ENCODE measurements at places on chromosomes 13 and 19. TPM values are rescaled to one million over a fixed set of nuclear protein-coding genes. Genes with fewer than 3 reads are reported as not detected.
A peak's percentile ranks its signal among the peaks of the same experiment; 100 is the strongest.

DNA sequence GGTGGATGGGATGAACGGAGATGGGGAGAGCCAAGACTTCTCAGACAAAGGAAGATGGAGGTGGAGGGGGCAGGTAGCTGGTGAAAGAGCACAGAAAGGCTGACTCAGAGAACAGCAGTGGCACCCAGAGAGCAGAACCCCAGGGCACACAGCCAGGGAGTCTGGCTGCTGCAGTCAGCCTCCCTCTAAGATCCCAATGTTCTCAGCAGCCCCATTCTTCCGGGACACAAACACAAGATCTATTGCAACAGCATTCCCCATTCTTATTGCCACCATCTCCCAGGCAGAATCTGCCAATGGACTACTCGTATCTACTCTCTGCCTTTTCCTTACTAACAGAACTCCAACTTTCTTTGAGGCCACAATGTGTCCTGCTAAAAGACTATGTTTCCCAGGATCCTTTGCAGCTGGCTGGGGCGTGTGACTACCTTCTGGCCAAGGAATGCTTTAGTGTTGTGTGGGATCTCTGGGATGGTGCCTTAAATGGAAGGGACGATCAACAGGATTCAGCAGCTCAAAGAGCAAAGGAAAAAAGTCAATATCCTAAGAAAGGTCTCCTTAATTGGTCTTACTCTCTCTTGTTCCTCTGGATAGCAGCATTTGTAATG, 7.5 kb downstream of the THAP8 start:
- DNase-seq, result no peak

- no peak for DNase-seq
Observed at GRCh38 chr19:34034318-34034846, 137.9 kb upstream of the LSM14A start.

DNA sequence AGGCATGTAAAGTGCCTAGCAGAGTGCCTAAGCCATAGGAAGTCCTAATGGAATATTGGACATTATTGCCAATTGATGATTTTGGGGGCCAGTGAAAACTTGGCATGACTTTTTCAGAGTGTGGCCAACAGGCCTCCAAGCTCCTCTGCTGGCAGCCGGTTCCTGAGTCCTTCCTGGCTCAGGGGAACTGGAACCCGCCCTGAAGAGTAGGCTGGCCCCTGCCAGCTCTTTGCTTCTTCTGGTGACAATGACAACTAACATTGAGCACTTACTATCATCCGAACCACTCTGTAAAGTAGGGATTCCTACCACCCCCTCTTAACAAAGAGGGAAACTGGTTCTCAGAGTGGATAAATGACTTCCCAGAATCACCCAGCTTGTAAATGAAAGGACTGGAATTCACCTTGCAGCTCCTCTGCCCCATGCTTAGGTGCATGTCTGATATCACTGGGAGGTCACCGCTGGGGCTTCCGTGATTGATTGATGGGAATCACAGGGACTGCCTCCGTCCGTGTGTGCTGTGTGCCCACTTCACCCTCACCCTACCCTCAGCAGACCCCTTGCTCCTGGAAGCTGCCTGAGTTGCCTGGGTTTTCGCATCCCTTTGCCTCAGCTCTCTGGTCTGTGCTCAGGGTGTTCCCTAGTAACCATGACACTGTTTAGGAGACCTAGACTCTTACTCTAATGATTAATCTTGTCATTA, 50.6 kb downstream of the TNFRSF19 start:
- no peak for DNase-seq

GRCh38 chr13:113077566-113077952, 28.0 kb upstream of the F7 start:
- DNase-seq, result no peak

GRCh38 chr13:44368599-44369368, 4.8 kb upstream of the SERP2 start:
- DNase-seq, result no peak

- no peak for DNase-seq
Observed at GRCh38 chr13:44422755-44423643, 49.4 kb downstream of the SERP2 start.

DNA sequence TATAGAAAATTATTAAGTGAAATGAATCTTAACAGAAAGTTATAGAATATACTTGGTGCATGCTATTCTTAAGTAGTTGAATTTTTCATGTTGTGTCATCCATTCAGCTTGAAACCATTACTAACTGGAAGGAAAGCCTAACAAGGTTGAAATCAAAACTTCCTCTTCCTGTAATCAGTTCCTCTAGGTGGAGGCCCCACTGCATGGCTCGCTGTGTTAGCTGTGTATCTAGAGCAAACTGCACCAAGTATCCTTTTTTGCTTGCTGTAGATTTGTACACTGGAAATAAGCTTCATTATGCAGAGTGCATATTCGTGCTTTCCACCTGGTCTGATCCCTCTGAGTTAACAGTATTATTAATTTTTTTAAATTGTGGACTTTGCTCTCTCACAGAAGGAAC, 1146.1 kb downstream of the EFNB2 start:
- DNase-seq, result no peak

DNA sequence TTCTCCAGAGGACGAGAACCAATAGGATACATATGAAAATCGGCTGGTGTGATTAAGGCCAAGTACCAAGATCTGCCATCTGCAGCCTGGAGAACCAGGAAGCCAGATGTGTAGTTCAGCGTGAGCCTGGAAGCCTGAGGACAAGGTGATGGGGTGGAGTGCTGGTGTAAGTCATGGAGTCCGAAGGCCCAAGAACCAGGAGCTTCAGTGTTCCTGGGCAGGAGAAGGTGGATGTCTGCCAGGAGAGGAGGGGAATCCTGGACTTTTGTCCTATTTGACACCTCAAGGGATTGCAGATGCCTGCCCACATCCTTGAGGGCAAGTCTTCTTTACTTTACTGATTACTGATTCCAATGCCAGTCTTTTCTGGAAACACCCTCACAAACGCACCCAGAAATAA, 71.5 kb downstream of the SPATA13 start:
- DNase-seq, result no peak

Gene CAPN12
- 1.6 TPM for total RNA-seq

DNA sequence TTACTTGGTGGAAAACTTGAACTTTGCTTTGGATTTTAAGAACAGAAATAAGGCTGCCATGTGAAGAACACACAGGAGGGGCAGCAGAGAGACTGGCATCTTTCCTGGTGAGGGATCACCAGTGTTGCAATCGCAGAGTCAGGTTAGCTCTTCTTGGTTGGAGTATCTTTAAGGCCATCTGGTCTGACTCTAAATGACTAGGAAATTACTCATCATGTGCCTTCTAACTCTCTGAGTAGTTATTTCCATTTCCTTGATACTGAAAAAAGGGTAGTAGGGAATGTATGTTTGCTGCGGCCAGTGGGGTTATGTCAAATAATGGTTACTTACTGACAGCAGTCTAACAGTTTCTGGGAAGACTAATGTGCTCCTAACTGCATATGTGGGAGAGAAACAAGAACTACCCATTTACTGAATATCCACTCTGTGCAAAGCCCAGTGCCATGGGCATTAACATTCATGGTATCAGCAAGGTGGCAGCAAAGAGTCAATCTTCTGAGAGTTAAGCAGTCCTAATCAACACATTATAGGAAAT, 122.1 kb downstream of the COG6 start:
- peak; percentile 28 for DNase-seq

- DNase-seq, result no peak
Observed at GRCh38 chr19:33472691-33473652, 48.6 kb downstream of the PEPD start.

Gene ZNF260
- total RNA-seq, result 9.7 TPM

DNA sequence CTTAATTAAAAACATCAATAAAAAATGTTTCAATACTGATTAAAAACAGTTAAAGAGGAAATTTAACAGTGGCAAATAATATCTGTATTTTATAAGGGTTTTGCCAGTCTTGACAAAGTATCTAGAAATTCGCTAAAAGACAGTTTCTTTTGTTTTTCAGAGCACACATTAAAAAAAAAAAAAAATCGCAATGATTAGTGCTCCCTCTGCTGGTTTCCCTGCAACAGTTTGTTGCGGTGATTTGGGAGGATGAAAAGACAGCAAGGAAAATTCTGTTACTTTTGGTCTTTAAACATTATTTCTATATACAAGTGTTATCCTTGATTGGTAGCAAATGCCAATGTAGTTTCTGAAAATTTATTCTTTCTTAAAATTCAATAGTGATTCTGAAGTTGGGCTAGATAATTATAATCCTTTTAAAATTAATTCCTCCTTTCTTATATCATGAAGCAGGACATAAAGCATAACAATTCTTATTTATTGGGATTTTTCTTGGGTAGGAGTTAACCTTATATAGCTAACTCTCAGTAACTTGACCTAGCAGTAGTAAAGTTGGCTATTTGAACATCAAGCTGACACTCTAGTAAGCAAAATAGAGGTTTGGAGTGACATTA, 23.1 kb upstream of the SPRY2 start:
- no peak for DNase-seq

DNA sequence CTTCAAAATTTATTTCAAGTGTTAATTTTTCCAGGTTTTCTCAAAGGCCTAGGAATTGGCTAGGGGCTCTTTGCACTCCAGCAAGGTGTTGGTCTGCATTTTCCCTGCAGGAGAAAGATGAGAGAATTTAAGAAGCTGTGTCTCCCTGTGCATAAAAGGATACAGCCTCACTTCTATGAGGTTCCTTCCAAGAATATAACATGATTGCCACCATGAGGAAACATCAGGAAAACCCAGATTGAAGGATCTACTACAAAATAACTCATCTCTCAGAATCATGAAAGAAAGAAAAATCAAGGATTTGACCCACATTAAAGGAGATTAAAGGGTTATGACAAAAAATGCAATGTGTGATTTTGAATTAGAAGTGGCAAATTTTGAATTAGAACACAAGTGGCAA, 69.9 kb downstream of the RUBCNL start:
- DNase-seq, result no peak

Gene GAPDHS
- total RNA-seq, result 0.19 TPM
